ENCODE measurements at places on chromosomes 3 and 15.

DNA sequence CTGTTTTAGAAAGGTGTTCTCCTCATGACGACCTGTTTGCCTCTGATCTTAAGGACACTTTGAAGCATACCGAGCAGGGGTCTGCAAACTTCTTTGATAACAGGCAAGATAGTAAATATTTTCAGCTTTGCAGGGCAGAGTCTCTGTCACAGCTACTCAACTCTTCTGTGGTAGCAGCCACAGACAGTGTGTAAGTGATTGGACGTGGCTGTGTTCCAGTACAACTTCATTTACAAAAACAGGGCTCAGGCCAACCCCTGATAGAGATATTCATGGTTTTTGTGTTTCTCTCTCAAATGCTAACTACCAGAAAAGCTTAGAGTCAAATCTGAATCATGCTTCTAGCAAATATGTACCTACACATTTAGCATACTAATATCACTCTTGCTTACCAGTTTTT is 51.5 kb downstream of the TGFBR2 start:
- no peak for DNase-seq

DNA sequence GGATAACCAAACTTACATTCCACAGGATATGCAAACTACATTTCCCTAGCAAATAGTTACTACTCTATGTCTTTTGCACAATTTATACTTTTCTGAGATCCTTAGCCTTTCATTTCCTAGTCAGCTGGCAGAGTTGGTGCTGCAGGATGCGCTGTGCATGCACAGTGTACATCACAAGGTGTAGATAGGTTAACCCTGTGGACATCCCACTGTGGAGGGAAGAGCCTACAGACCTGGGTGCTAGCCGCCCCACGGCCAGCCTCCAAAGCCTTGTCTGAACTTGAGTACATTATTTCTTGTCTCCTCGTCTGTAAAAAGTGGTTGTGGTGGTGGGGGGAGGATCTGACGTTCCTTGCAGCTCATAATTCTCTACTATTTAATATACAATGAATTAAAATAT is 3.5 kb downstream of the TNFSF10 start:
- no peak for DNase-seq

GRCh38 chr15:33612721-33613304 is 302.0 kb downstream of the RYR3 start:
- no peak for DNase-seq

DNA sequence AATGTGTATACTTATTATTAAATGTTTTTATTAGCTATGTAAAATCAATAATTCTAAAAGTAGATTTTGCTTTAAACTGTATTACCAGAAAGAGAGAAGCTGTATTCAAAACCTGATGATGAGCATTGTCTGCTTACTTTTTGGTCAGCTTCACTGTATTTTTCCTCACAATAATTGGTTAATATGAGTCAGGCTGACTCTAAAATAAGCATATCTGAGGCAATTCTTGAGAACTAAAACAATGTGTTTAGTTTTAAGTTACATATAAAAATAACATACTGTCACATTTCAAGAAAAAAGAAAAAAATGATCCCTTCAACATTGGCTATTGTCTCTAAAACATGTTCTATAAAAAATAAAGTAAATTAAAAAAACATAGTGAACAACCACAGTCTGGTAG is 66.1 kb downstream of the EPHA3 start:
- DNase-seq: no peak
